ENCODE measurements at places on chromosomes 5 and 9. TPM values are rescaled to one million over a fixed set of nuclear protein-coding genes. Genes with fewer than 3 reads are reported as not detected.

DNA sequence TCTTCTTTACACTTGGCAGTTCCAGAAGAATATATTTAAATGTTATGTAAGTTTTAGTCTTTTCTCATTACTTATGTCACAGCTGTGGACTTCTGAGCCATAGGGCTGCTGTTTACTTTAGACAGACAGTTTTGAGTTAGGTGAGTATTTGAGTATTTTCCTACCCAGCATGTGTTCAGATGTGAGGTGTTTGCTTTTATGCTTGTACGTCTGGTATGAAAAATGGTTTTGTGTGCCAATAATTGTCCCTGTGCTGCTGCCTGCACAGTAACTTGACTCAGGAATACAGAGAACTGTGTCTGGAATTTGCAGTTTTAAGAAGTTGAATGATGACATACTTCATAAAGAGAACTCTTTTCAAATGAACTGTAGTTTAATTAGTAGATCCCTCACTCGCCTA, 20.8 kb downstream of the MEGF10 start:
- DNase-seq, result no peak

GRCh38 chr9:127066060-127066850, 56.2 kb downstream of the ANGPTL2 start:
- DNase-seq, result no peak

GRCh38 chr5:156922207-156922792, 40.7 kb downstream of the TIMD4 start:
- no peak for DNase-seq

DNA sequence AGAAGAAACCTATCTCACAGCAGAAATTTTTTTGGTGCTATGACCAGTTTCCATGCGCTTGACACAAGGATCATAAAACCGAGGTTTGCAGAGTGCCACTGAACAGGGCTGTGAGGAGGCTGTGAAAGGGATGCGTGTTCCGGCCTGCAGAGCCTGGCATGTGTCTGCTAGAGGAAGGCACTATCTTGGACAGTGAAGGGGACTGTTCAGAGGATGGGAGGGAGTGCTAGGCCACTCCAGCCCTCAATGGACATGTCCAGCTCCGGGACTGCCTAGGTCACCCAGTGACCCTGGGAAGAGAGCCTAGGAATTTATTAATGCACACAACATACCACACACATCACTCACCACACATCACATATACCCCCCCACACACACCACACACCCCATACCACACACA, 275.9 kb downstream of the GADD45G start:
- DNase-seq, result no peak

DNA sequence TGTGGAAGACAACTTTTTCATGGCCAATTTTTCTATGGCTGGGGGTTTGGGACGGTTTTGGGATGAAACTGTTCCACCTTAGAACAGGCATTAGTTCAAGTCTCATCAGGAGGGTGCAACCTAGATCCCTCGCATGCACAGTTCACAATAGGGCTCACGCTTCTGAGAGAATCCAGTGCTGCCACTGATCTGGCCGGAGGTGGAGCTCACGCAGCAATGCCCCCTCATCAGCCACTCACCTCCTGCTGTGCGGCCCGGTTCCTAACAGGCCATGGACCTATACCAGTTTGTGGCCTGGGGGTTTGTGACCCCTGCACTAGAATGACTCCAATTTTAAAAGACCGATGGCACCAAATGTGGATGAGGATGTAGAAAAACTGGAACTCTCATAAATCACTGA, 127.2 kb upstream of the IER5L start:
- DNase-seq, result no peak

Gene SPINK13
- 0.48 TPM for total RNA-seq

DNA sequence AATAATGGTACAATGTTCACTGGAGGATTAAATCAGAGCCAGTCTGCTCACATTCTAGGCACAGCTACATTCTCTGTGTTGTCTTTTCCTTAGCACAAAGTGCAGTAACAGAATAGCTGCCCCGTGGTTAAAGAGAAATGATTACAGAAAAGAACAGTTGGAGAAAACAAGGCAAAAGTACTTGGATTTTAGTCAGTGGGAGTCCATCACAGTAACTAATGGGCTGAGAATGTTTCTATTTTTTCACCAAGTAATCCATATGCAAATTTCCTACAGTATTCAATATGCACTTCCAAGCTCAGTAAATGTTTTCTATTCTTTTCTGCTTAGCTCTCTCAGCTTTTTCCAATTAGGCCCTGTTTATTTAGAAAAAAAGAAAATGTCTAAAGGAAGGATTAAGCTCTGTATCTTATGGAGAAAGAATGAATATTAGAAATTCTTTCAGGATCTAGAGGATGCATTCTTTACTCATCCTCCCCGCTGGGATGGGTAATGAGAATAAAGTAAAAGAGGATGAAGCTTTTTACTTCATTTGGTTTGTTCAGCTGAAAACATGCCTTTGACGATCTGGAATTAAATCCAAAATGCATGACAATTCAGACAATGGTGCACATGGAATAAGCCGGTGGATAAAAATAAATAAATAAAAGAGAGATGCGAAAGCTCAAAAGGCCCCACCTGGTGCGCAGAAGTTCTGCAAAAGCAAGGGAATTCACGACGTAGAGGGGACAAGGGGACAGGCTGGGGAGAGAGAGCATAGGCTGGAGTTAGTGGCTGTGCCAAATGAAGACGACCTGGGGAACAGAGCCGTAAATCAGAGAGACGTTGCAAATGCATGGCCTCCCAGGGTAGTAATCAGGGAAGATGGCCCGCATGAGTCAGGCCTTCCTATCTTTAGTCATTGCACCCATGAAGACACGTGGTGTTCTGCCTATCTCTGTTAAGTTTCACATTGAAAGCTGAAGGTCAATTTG, 345.2 kb downstream of the GLIS3 start:
- no peak for DNase-seq

DNA sequence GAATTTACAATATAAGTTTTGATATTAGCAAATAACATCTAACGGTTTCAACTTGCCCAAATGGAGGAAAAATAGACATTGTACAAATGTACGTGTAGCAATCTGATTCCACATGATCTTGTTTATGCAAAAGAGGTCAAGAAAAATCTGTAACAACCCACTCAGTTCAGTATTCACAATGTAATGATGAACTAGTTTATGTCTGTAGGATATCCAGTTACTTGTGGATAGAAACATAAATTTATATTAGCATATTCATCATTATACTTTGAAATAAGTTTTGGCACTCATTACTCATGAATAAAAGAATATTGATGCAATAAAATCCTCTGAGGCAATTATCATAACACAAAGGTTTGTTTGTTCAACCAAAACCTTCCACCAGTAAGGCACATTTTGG, 28.1 kb downstream of the PLK2 start:
- DNase-seq, result no peak

Gene RMND5B
- total RNA-seq, result 34.4 TPM

DNA sequence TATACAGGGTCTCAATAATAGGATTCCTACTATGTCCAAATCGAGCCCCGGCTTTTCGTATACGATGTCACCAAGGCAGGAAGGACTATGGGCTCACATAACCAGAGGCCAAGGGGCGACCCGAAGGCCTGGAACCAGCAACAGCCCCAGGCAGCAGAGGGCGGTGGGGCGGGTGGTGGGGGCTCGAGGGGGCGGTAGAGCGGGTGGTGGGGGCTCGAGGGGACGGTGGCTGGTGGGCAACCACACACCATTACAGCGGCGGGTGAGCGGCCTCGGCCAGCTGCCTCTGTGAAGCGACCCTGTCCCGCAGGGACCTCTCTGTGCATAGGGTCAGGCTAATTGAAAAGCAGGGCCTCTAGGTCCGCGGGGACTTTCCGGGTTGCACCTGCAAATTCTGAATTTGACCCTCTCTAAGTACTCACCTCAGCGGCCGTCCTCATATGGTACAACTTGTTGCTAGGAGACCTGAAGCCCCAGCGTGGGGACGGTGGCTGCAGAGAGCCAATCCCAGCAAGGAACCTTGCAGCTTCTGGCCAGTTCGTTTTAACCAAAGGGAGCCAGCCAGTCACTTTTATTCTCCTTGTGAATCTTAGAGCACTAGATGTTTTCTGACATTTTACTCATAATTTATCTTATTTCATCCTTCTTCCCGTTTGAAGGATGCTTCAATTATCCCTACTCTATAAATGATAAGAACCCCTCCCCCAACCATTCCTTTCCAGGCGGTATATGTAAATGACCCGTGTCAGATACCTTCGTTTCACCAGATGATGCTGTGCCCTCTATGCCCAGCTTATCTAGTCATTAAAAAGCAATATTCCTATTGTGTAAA, at the start of gene NME5:
TSS of gene NME5 (minus strand) at position 480 of the 832 bp plus-strand sequence. CDS start 648 bp downstream, outside the sequence.
- peak; percentile 30 for DNase-seq

DNA sequence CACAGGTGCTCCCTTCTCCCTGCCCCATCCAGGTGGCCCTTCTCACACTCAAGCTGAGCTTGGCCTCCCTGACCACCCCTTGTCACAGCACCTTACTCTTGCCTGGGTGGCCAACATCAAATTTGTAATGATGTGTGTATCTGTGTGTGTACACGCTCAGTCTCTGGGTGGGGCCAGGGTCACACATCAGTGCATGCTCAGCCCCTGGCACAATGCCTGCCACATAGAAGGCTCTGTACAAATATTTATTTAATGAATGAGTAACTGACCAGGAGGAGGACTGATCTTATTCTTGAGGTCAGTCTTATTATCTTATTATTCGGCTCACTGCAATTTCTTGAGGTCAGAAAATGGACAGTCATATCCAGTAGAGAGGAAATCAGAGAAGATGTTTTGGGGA, 41.3 kb upstream of the HAND1 start:
- DNase-seq, result no peak

DNA sequence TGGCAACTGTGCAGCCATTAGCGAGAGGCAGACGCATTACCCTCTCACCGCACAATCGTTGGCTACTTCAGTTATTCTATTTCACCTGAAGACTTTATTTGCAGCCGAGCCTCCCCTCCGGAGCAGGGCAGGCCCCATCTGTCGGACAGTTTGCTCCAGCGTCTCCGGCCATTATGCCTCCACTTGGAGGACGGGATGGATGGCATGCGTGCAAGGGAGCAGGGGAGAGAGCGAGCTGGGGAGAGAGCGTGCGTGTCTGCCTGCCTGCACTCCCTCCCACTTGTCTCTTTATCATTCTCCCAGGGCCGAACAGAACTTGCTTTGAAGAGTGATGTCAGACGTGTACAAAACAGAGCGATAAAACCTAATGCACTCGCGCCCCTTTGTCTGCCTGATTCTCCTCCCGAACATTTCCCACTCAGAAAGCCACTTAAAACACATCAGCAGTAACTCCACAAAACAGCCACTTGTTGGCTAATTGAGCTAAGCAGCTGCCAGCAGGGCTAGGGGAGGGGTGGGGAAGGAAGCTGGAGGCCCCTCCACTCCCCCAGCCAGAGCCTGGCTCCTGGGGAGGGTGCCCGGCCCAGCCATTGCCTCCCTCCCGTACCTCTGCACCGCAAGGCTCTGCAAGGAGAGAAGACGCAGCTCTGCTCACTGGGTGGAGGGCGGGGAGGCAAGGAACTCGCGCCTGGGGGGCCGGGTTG, 43.4 kb upstream of the FUBP3 start:
- DNase-seq, result no peak

GRCh38 chr9:136354592-136355085, 8.9 kb downstream of the DNLZ start:
- no peak for DNase-seq

Gene TPPP
- total RNA-seq, result 3.4 TPM

Gene GABBR2
- not detected for total RNA-seq

Gene ADRB2
- 26.4 TPM for total RNA-seq

Gene IGIP
- 21.8 TPM for total RNA-seq

Gene LOX
- total RNA-seq, result 22.4 TPM

Gene PRLR
- 2.6 TPM for total RNA-seq

- no peak for DNase-seq
These were observed 25.7 kb upstream of the RFK start for GRCh38 chr9:76419782-76420380.

DNA sequence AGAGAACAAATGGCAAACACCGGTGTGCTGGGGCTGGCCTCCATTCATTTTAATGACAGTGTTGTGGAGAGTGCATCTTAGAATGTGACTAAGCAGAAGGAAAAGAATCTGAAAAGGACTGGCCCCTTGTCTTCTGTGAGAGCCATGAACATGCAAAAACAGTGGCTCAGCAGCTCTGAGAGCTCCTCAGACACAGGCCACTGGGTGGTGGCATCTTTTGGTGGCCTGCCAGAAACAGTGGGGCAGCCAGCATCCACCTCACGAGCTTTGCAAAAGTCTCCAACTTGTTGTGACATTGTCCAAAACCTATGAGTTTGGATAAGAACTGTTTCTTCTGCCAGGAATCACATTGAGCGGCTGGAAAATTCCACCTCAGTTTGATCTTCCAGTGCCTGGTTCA, 233.4 kb downstream of the NR3C1 start:
- no peak for DNase-seq

Gene ADAMTS12
- 15.0 TPM for total RNA-seq

GRCh38 chr5:128973244-128973643, 8.0 kb downstream of the SLC27A6 start:
- no peak for DNase-seq

Gene FGF18
- 1.6 TPM for total RNA-seq

GRCh38 chr9:93818827-93819472, 136.2 kb downstream of the BARX1 start:
- no peak for DNase-seq

- DNase-seq, result no peak
These were observed 460.4 kb upstream of the RORB start for GRCh38 chr9:74036549-74037231.

Gene CBY3
- not detected for total RNA-seq

GRCh38 chr9:77420641-77421040, 227.5 kb downstream of the GNA14 start:
- no peak for DNase-seq

Gene INSYN2B
- total RNA-seq, result 1.3 TPM

Gene HSPB3
- not detected for total RNA-seq

DNA sequence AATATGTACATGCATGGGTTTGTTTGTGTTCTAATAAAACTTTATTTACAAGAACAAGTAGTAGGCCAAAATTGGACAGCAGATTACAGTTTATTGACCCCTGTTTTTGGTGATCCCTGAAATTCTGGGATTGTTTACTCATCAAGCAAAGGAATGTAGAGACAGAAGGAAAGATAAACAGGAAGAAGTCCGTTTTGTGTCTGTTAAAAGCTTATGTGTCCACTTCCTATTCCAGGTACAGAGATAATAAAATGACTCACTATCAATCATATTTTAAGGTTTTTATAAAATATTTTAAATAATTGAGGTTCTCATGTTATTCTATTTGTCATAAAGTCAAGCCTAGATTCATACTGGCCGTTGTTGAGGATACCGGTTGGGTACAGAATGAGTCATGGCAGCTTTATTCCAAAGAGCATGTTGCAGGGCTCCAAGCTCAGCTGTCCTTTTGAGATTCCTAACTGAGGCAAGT, 214.9 kb upstream of the DAB2 start:
- DNase-seq, result no peak

- no peak for DNase-seq
These were observed 664 bp upstream of the ARSB start for GRCh38 chr5:78985725-78986223.

Gene ANKRD18A
- total RNA-seq, result 4.3 TPM

GRCh38 chr5:172438319-172438668, 16.0 kb downstream of the SH3PXD2B start:
- DNase-seq, result no peak

DNA sequence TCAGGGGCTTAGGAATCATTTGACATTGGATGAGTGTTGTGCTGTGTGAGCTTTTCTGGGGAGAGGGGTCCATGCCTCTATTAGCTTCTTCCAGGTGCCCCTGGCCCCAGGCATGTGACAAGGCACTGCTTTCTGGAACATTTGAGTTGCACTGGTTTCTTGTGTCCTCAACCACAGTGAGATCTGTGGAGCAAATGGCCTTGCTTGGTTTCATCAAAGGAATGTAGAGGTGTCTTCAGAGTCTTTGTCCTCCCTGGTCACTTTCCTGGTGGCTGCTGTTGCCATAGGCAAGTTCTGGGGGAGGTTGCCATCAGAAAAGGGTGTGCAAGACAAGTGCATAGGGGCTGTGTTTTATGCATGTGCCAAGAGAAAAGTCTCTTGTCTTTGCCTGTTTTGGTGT, 157.5 kb downstream of the MACROH2A1 start:
- DNase-seq, result peak; percentile 3

Measured in breast epithelium (tissue), 4 donors.